Fibroblast of upper back skin (primary cell): ENCODE measurements at places on chromosomes 12 and 14.

- DNase-seq = no peak
Observed at GRCh38 chr12:96402061-96402460, 1.8 kb upstream of the CDK17 start.

DNA sequence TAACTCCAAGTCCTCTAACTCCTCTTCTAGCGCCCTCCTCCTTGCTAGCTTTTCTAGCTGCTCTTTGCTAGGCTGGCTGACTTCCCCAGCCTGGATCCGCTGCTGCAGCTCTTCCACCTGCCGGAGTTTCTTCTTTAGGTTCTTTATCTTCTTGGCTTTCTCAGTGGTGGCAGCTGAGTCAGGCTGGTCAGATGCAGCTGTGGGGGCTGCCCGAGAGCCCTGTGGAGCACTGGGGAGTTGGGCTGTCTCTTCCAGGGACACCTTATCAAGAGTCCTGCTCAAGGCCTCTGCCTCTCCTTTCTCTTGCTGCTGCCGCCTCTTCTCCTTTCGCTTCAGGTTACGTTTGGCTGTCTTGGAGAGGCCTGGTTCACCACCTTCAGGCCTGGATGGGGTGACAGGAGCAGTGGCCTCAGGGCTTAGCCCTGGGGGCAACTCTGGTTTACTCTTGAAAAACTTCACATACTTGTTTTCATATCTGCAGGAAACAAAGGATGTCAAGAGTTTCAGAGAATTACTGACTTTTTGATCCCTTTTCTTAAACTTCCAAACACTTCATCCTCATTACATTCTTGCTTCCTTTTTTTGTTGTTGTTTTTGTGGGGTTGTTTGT is 25.7 kb downstream of the PYM1 start:
- DNase-seq = no peak

DNA sequence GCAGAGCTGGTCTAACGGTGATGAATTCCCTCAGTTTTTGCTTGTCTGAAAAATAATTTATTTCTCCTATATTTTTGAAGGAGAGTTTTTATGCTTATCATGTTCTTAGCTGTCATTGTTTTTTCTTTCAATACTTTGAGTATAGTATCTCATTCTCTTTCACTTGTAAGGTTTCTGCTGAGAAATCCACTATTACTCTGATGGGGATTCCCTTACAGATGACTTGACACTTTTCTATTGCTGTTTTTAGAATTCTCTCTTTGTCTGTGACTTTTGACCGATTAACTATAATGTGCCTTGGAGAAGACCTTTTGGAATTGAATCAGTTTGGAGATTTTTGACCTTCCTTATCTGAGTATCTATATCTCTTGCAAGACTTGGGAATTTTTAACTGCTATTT is 139.6 kb downstream of the PRKD1 start:
- no peak for DNase-seq

DNA sequence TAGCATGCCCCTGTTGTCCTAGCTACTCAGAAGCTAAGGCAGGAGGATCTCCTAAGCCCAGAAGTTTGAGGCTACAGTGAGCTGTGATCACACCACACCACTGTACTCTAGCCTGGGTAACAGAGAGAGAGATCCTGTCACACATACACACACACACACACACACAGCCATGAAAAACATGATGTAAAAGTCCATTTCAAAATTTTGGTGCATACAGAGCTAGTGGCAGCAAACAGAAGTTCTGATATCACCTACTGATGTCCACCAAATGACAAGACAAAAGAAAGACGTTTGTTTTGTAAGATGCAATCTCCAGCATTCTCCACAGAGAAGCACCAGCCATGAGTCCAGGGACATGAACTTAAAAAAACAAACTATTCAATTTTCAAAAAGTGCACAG is 15.9 kb downstream of the AREL1 start:
- DNase-seq = no peak

DNA sequence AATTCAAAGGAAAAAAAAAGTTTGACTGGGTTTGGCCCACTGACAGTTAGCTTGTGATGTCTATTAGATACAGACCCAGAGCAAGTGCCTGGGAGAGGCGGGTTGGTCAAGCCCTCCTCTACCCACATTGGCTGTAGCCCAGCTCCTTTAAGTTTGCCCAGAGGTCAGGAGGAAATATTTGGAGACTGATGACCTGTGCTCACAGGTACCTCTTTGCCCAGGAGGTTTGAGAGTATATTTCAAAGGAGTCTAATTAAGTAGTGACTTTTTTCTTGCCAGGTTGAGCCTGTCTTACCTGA is 21.8 kb upstream of the PDE1B start:
- no peak for DNase-seq

DNA sequence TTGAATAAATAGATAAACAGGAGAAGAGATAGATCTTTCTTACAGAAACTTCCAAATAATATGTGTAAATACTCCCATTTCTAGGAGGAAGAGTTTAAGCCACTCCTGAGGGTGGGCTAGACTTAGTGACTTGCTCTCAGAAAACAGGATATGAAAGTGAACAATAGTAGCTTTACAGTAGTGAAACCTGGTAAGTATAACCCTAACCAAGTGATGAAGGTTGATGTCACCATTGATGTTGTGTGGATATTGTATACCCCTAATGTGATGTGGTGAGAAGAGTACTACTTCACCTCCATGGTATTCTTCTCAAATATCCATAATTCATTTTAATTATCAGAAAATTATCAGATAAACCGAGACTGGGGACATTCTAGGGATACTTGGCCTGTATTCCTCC is 20.9 kb downstream of the AKAP6 start:
- no peak for DNase-seq

- DNase-seq = no peak
Observed at GRCh38 chr12:7346551-7347225, 42.8 kb downstream of the ACSM4 start.

DNA sequence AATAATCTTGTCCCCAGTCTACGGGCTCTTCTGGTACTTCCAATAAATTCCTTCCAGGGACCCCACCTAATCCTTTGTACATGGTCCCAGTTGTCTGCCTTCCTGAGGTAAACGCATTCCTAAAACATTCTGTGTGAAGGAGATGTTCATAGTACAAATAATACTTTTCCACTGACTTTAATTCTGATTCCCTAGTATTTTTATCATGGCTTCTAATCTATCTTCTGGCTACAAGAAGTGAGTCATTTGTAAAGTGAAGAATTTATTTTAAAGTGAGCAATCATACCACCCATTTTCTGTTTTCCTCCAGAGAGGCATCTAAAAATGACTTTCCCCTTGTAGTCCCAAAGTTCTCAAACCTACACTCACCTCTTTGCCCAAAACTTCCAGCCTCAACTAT is 65.9 kb upstream of the NUDT4 start:
- no peak for DNase-seq

- no peak for DNase-seq
Observed at GRCh38 chr12:132099739-132100138, 44.4 kb downstream of the DDX51 start.

DNA sequence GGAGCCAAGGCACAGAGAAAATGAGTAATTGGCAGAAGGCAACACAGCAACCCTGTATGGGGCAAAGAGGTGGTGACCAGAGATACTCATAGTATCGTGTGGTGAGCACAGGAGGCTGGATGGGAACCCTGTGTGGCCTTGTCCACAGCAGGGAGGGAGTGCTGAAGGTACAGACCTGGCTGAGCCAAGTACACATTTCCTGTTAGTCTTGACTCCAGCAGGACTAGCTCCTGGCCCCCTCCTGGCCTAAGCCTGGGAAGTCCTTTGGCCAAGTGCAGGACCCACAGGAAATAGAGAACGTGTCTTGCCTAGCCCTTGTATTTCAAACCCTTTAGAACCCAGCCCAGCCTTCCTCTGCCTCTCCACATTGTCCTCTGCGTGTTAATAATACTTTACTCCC is 289.8 kb upstream of the PWP1 start:
- DNase-seq = no peak

DNA sequence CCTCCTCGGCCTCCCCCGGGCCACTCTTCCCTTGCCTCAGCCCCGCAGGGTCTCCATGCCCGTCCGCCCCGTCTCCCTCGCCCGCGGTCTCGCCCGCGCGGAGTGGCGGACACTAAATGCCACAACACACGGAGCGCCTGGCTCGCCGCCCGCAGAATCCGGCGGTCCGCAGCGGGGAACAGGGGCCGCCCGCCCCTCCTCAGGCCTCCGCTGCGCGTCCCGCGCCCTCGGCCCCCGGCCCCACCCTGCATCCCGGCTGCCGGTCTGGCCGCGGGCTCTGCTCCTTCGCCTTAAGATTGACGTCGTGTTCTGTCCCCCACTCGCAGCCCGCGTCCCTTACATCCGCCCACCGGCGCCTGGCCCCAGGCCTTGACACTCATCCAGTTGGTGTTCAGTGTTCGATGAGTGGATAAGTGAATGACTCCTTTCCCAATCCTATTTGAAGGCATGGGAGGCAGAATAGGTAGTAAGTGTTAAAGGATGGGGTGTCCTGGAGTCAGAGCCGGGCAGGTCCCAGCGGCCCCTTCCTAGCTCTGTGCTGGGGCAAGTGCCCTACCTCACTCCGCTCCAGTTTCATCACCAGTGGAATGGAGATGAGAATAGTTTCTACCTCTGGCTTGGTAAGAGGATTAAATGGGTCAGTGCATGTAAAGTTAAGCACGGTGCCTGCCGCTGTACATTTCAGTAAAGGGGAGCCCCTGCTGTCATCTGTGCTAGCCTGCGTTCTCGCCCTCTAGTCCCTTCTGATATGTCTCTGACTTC is 622 bp downstream of the TECPR2 start:
- DNase-seq = peak; percentile 17

GRCh38 chr14:85453401-85454225 is 76.3 kb upstream of the FLRT2 start:
- DNase-seq = no peak

DNA sequence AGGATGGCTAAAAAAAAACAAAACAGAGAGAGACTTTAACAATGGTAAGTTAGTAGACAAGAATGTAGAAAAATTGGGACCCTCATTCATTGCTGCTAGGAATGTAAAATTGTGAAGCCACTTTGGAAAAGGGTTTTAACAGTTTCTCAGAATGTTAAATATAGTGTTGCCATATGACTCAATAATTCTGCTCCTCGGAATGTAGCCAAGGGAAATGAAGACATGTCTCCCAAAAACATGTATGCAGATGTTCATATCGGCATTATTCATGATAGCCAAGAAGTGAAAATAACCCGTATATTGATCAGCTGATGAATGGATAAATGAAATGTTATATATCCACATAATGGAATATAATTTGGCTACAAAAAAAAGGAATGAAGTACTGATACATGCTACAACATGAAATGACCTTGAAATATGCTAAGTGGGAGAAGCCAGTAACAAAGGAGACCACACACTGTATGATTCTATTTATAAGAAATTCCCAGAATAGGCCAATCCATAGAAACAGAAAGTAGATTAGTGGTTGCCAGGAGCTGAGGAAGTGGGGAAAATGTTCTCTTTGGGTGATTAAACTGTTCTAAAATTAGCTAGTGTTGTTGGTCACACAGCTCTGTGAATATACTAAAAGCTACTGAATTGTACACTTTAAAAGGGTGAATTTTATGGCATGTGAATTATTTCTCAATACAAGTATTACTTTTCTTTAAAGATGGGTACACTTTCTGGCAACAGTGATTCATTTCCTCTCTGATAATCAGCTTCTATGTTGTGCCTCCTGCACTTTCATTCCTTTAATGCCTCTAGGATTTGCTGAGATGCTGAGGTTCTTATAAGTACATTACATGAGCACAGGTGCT is 132.5 kb downstream of the DAAM1 start:
- peak; percentile 78 for DNase-seq

DNA sequence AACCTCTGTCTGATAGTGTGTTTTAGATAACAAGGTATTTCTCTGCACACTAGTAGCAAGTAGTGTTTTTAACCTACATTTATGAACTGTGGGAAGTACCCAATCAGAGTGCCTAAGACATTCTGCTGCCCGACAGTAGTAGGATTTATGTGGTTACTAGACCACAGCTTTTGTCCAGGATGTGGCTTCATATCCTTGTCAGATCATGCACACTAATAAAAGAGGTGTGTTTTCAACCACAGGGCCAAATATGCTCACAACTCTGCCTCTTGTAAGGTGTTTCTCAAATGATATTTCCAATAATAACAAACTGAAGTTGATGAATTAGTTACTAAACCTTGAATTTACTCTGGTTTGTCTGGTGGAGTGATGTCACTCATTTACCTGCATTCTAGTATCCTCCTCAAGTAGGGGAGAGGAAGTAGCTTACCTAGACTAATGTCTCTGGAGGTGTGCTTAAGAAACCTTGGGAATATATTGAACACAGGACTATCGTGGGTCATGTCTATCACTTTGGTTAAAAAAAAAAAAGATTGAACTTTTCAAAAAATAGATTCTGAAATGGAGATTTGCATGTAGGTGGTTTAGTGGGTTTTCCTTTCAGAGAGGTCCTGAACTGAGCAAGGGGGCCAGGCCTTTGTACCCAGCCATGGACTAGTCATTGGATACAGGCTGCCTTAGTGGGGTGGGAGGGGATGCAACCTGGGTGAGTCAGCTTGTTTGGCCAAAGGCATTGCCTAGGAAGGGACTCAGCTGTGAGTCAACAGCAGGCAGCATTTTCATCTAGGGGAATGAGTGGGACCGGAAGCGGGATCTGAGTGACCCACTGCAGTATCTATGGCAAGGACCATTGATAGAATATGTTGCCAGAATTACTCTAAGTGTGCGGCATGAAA is 14.1 kb downstream of the FBXW8 start:
- DNase-seq = peak; percentile 71

DNA sequence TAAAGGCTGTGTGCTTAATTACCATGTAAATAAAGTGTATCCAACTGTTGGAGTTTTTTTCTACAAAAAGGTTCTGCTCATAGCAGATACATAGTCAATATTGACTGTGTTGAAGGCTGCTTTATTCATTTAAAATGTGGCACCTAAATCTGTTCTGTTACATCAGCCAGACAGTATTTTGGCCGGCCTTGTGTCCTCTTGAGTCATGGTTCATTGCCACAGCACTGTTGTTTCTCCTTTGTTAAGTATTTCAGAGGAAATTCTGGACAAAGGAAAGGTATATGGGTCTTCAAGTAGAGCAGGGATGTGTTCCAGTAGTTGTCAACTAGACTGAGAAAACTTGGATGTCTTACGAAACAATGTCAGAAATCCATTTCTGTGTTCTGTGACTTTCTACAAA is 95.5 kb downstream of the SLC38A6 start:
- DNase-seq = peak; percentile 76

DNA sequence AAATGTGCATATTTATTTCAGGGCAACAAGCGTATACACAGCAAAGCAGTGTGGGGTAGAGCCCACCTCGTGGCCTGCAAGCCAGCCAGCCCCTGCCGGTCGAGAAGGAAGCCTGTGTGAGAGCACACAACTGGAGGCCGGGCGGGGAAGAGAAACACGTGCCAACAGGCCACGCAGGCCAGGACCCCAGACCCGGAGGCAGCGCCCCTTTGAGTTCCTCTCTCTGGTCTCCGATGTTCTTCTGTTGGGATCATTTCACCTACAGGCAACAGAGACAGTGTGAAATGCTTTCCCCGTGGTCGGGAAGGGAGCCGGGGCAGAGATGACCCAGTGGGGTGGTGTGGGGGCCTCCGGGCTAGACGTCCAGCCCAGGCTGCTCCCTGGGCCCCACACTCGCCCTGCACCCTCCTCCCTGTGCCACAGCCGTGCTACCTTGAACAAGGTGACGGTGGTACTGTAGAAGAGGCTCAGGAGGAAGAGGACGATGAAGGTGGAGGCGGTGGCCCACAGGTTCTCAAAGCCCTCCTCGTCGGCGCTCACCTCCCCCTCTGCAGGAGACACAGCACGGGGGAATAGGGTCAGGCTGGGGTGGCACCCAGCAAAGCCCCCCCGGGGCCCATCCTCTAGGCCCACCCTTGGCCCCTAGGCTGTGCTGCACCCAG is 325.5 kb downstream of the TMEM121 start:
- DNase-seq = no peak

- DNase-seq = no peak
Observed at GRCh38 chr14:98252820-98253219, 1019.2 kb downstream of the BCL11B start.

GRCh38 chr14:56860441-56860840 is 50.2 kb upstream of the OTX2 start:
- no peak for DNase-seq
